KG1 (cell line): ENCODE measurements at places on chromosomes 13 and 19.

DNA sequence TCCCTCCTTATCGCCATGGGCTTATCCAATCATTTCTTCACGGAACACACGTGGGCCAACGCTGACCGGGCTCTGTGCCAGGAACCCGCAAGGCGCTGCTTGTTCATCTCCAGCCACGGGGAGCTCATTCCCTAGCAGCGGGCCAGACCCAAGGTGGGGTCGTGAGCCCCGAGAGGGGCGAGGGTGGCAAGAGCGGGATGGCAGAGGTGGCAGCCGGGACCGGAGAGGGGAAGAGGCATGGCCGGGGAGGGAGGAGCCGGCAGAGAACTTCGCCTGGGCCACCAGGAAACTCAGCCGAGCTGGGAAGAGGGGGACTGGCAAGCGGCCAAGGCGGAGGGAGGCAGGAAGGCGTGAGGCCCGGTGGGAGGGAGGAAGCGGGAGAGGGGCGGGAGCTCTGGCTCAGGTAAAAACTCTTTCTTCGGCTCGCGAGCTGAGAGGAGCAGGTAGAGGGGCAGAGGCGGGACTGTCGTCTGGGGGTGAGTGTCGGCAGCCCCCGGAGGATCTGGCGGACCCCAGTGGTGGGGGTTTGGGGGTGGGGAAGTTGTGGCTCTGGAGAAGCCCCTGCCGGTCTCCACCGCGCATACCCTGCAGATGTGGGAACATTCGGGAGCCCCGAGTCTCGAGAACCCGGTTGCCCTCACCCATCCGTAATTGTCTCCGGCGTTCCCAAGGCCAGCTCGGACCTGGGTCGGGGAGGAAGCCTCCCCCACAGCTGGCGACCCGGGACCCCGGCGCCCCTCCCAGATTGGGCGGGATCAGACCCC lies at the start of gene B3GNT3:
Gene B3GNT3, plus strand, starts transcription at position 408 of the 764 bp plus-strand sequence. CDS start 12,670 bp downstream, outside the sequence.
- DNase-seq, result no peak

DNA sequence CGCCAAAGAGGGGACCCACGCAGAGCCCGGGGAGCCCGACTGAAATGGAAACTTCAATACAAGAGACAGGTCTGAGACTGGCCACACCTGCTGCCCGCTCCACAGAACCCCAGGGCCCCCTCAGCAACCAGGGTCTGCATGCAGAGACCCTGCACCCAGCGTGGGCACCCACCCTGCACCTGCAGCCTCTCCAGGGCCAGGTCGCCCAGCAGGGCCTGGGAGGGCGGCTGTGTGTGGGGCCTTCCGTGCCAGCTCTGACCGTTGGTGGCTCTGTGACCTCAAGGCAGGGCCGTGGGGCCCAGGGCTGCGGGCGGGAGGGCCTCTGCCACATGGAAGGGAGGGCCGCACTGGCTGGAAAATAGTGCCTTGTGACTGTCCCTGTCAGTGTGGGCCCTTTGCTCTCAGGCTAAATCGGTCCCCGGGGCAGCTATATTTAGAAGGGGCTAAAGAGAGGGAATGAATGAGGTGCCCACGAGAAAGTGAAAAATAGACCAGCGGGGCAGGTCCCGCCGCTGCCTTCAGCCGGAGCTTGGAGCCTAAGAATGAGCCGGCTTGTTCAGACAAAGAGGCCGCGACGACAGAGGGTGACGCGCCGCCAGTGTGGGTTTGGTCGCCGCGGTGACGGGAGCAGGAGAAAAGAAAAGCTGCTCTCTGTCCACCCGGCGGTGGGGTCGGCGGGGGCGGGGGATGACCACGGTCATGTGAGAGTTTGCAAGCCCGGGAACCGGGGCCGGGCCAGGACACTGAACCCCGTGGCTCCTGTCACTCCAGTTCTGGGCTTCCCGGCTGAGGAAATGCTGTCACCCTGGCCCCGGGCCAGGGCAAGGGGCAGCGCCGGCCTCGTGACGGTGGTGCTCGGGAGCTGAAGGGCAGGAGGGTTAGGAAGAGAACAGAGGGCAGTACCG lies 70.5 kb downstream of the GADD45B start:
- no peak for DNase-seq

DNA sequence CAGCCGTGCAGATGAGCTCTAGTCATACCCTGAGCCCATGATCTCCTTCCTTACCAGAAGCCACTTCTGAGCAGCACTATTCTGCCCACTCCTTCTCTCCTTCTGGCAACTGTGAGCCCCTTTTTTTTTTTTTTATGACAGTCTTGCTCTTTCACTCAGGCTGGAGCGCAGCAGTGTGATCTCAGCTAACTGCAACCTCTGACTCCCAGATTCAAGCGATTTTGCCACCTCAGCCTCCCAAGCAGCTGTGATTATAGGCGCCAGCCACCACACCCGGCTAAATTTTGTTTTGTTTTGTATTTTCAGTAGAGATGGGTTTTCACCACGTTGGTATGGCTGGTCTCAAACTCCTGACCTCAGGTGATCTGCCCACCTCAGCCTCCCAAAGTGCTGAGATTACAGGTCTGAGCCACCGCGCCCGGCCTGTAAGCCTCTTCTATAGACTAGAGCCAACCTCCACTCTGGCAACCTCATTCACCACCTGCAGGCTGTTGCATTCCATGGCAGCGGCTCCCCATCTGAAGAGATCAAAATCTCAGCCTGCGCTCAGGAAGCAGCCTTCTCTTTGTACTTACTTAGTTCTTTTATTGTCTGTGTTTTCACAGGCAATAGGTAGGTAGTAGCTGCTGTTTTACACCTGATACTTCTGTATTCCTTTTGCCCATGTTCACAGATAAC lies 34.8 kb upstream of the NDFIP2 start:
- DNase-seq, result no peak

- no peak for DNase-seq
Observed at GRCh38 chr19:45492627-45493470, 4.0 kb downstream of the RTN2 start.

GRCh38 chr19:8261881-8262280 lies 46.3 kb downstream of the CD320 start:
- no peak for DNase-seq

DNA sequence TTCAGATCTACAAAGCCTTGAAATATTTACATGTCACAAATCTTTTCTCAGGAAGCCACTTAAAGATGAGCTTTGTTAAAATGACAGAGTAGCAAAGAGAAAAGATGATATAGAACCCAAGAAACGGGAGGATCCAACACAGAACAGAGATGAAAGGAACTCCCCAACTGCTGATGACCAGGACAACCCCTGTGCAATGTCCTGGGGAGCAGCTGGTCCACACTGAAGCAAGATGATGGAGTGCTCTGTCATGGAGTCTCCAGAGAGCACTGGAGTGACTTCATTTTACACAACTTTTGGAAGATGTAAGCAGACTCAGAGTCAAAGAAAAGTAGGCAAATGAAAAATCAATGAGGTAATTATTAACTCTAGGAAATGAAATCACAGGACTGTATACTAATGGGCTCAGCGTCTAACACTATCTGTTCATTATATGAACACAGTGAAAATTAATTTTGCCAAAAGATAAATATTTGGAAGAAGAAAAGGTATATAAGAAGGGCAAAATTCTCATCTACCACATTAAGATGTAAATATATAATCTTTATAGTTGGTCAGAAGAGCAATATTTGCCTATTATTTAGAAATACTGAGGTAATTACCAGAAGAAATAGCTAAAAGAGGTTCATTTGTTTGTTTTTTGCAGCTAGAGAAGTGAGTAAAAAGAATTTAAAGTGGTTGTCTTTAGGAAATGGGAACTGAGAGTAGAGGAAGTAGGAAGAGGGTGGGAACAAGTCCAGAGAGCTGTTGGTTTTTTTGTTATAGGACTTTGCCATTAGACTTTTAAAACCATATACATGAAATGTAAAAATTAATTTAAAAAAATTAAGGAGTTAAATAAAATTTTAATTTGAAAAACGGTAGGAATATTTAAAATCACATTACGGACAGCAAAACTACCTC lies 30.5 kb downstream of the MTRF1 start:
- DNase-seq, result no peak

GRCh38 chr19:50464348-50464747 lies 12.0 kb upstream of the EMC10 start:
- no peak for DNase-seq

GRCh38 chr19:34484328-34484727 lies 2.8 kb downstream of the WTIP start:
- no peak for DNase-seq

DNA sequence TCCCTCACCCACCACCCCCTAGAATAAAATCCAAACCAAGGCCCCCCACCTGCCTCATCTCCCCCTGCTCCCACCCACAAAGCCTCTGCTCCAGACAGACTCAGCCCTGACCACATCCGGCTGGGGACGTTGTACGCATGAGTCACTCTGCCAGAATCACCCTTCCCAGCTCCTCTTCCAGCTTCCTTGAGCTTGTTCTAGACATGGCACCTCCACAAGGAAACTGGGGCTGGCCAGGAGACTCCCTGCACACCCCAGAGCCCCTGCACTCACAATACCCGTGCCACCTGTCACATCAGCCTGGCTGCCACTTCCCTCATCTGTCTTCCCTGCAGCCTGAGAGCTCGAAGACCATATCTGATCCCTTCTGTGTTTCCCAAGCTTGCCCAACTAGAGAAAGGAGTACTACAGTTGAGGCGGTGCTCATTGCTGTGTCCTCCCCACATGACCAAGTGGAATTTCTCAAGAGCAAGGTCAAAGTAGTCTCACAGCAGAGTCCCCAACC lies 9.7 kb downstream of the DEDD2 start:
- DNase-seq, result no peak

DNA sequence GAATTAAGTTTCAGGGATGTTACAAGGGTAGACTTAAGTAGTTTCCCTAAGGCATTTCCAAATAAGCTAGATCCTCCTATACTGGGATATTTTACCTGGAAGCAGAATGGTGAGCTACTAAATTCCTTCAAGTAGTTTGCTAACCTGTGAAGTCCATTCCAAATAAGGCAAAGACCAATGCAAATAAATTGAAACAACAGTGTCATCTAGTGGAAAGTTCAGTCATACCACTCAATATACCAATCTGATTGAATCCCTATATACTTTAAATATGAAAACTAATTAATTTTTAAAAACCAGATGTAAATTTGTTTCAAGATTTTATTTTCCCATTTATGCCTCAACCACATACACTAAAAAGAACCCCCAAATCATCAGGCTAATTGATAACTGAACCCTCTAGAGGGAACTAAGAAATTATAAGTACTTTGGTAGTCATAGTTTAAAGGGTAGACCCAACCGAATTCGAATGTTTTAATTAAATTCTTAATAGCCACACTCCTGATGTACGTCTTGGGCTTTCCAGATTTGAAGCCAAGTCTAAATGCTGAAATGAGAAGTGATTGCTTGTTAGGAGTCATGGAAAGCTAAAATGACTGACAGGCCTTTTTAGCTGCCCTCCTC lies 223.7 kb downstream of the TBC1D4 start:
- DNase-seq, result peak; percentile 6

DNA sequence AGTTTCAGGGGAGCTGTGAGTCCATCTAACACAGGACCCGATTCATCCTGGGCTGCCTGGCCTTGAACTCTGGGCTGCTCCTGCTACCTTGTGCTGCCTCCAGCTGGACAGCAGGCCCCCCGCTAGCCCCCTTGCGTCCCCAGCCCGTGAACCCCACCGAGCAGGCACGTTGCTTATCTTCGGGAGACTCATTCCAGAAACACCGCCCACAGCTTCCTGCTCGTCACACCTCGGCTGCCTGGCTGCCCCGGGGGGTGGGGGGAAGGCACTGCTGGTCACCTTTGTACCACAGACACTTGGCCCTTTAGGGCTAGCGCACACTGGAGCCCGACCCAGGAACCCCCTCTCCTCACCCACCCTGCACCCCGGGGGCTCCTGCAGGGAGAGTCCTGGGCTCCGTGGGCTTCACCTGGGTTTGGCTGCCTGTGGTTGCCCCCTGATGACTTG lies 48.1 kb downstream of the CRTC1 start:
- DNase-seq, result no peak

DNA sequence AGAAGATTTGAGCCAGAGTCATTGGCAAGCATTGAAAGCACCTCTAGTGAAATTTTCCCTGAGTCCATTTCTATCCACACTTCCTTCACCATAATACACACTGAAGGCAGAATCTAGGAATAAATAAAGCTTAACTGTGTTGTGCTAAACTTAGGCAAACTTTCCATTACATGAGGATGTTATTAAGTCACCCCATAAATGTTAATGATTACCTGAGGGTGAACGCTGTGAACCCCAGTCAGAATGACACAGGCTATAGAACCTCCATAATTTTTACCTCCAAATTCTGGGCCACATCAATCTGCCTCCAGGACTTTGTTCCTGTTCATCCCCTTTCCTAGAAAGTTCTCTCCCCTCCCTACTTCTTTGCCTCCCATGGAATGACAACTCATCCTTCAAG lies 71.0 kb downstream of the RAP2A start:
- DNase-seq, result no peak

DNA sequence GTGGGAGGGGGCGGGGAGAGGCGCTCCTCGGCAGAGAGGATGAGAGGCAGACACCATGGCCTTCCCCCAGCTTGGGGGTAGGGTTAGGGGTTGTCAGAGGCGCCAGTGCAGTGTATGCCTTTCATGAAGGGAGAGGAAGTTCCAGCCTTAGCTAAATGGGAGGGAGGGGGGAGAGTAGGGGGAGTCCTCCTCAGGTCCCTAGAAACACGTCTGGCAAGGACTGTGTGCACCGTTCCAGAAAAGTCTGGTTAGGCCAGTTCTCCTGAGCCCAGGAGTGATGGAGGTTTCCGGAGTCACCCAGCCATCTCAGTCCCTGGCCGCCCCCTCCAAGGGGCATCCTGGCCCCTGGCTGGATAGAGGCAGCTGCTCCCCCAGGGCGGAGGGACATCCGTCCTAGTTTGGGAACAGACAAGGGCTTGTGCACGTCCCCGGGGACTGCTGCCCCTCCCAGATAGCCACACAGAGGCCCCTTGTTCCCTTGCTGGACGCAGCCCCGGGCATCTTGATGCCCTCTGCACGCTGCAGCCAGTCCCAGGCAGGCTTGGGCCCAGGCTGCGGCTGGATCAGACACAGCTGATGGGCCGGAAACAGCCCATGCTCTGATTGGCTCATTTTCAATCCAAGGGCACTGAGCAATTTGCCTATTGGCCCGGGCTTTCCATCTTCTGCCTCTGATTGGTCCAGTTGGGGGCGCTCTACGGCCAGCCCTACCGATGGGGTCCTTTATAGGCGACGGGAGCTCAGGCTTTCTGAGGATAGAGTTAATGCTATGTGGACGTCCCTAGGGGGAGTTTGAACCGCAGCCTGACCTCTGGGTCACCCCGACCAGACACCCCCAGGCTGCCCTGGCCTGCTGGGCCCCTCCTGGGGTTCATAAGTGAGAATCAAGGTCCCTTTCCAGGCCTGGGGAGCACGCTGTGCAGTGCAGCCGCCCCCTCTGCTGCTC lies 3.8 kb downstream of the S1PR2 start:
- no peak for DNase-seq

GRCh38 chr19:6198896-6199239 lies 63.4 kb downstream of the ACSBG2 start:
- DNase-seq, result no peak
